NCI-H460 (cell line): ENCODE measurements at places on chromosomes 1 and 21.

- DNase-seq: no peak
Measured at GRCh38 chr1:245411245-245412036, 256.7 kb downstream of the KIF26B start.

GRCh38 chr1:37596182-37596667 is 488 bp upstream of the GNL2 start:
- DNase-seq: no peak

GRCh38 chr1:186611156-186611555 is 69.1 kb downstream of the PTGS2 start:
- no peak for DNase-seq

DNA sequence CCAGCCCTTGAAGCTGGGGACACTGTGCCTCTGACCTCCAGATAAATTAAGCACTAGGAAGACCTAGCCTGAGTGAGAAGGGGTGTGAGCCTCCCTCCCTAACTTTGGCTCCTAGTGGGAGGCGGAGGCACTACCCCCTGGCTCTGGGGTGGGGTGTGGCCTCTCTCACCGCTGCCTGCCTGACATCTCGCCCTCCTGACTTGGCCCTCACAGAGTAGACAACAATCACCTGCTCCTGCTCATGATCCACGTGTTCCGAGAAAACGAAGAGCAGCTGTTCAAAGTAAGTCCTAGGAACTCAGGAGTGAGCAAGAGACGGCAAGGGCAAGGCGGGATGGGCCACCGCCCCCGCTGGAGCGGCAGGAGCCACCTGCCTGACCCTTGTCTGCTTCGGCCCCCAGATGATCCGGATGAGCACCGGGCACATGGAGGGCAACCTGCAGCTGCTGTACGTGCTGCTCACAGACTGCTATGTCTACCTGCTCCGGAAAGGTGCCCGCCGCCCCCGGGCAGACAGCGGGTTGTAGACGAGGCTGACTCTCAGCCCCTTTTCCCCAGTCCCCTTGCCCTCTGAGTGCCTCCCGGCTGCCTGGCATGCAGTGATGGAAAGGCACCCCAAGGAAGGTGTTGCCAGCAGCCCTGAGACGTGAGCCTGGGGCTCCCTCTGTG is 8.1 kb upstream of the SLC25A34 start:
- DNase-seq: no peak

GRCh38 chr1:107414550-107414949 is 273.7 kb downstream of the NTNG1 start:
- no peak for DNase-seq

DNA sequence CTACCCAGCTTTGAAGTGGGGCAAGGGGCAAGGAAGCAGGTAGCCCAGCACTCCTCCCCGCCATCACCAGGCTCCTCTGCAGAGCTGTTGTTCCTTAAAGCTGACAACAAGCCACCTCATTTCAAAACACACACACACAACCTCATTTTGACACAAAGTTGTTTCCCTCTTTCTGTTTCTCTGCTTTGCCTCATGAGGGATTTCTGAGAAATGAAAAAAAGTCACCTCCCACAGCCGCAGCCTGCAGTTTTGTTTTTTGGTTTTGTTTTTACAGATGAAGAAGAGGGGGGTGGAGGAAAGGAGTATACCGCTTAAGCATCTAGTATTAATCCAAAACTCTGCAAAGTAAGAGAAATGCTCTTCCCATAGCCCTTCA is 12.1 kb downstream of the MCL1 start:
- DNase-seq: no peak

GRCh38 chr1:77281491-77282186 is at the start of gene AK5:
AK5 (plus strand) TSS chr1:77282019; CDS start chr1:77282314, 295 bp downstream.
- no peak for DNase-seq

DNA sequence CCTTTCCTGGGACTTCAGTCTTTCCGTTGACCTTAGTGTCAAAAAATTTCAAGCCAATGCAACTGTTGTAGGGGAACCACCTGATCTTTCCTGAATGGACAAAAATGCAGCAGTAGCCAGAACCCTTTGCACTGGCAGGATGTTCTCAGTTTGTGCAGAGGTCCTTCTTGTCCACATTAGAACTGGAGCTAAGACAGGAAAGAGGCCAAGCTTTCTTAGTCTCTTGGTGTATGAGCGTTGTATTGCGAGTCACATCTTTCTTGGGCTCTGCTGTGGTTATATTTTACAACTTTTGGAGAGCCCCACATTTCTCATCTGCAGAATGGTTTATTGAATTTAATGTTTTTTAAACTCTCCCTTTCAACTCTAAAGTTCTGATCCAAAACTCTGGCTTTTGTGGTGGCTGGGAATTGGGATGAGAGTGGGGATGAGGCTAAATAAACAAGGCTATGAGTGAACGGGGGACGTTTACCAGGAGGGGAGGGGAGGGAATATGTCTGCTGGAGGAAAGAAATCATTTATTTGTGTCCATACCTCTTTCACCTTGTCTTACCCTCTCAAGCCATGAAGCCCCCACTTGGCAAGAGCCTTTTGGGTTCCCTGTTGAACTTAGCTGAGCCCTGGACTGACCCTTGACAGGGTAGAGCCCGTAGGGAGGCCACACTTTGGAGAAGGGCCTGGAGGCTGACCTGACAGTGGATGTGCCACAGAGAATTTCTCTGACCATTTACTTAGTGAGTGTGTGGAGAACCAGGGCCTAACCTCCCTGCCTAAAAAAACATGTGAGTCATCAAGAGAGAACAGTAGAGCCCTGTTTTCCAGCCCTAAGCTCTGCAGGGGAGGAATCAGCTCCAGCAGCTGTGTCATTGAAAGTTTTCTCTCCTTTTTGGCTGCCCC is 586 bp downstream of the CHI3L2 start:
- peak; percentile 59 for DNase-seq

GRCh38 chr1:70893381-70893780 is 154.2 kb downstream of the PTGER3 start:
- no peak for DNase-seq

GRCh38 chr1:213274140-213274539 is 223.1 kb downstream of the RPS6KC1 start:
- no peak for DNase-seq

GRCh38 chr1:153928245-153928644 is 5.5 kb upstream of the GATAD2B start:
- DNase-seq: no peak

GRCh38 chr1:20037877-20038276 is 32.1 kb upstream of the PLA2G5 start:
- DNase-seq: no peak

- no peak for DNase-seq
Measured at GRCh38 chr21:34182436-34182835, 109.1 kb downstream of the MRPS6 start.

- DNase-seq: no peak
Measured at GRCh38 chr1:7371926-7372325, 399.2 kb upstream of the VAMP3 start.

- DNase-seq: no peak
Measured at GRCh38 chr1:180935326-180936109, 22.8 kb downstream of the KIAA1614 start.

DNA sequence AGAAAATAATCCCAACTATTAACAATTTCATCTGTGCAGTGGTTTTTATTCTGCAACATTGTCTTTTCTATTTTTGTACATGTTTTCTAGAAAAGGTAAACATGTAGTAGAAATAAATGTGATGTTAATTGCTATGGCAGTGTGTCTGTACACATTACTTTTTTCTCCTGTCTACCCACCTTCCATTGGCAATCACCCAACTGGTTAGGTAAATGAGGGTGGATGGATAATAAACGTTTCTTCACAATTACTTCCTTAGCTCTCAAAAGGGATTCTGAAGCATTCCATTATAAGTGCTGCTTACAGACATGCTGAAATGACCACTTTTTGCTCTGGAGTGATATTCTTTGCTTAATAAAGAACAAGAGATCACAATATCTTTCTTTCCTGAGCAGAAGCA is 61.4 kb downstream of the MAGI3 start:
- no peak for DNase-seq

- no peak for DNase-seq
Measured at GRCh38 chr1:214383381-214384372, 102.7 kb downstream of the SMYD2 start.

DNA sequence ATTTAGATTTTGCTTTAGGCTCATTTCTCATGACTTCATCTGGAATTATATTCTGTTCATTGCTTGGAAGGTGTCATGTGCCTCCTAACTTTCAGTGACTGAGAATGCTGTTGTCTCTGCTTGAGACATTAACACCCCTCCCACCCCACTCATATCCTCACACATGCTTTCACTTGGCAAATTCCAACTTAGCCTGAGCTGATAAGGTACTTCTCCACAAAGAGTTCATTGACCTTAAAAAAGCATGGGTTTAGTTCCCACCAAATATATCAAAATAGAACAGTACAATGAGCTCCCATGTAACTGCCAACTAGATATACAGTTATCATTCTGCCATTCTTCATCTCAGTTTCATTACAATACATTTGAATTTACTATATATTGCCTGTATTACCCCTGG is 576.5 kb upstream of the ADGRL2 start:
- no peak for DNase-seq

GRCh38 chr1:155833665-155834295 is 23.2 kb downstream of the GON4L start:
- no peak for DNase-seq

GRCh38 chr1:10692401-10693021 is 103.9 kb downstream of the CASZ1 start:
- no peak for DNase-seq

GRCh38 chr1:98792123-98792522 is 130.6 kb downstream of the SNX7 start:
- DNase-seq: no peak

GRCh38 chr1:193222056-193222615 is 35.7 kb upstream of the B3GALT2 start:
- no peak for DNase-seq

- DNase-seq: no peak
Measured at GRCh38 chr1:82227306-82228095, 426.8 kb downstream of the ADGRL2 start.

GRCh38 chr1:31745096-31745945 is 18.8 kb downstream of the ADGRB2 start:
- peak; percentile 41 for DNase-seq

GRCh38 chr1:28244549-28245251 is 8.8 kb downstream of the ATP5IF1 start:
- DNase-seq: no peak

DNA sequence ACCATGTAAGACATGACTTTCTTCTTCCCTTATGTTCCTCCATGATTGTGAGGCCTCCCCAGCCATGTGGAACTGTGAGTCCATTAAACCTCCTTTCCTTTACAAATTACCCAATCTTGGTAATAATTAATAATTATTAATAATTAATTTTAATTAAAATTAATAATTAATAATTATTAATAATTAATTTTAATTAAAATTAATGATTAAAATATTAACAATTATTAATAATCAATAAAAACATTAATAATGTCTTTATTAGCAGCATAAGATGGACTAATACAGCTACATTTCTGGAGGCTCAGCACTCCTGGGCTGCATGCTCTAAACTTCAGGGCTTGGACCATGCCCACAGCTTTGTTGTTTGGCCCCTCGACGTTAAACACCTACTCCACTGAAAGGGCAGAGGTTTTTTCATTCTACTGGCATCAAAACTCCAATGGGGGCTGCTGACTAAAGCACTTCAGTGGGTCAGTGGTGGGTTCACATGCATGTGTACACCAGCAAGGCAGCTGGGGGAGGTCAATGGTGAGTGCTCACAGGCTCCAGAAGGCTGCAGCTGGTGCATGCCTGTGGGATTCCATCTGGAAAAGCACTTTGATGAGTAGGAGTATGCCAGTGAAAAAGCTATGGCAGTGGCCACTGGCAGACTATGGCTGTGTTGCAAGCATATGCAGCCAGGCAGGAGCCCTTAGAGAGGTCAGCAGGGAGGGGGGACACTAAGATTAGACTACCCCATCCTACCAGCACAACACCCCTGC is 561.3 kb downstream of the NCAM2 start:
- no peak for DNase-seq

- DNase-seq: no peak
Measured at GRCh38 chr21:33075128-33075527, 5.2 kb downstream of the OLIG1 start.

DNA sequence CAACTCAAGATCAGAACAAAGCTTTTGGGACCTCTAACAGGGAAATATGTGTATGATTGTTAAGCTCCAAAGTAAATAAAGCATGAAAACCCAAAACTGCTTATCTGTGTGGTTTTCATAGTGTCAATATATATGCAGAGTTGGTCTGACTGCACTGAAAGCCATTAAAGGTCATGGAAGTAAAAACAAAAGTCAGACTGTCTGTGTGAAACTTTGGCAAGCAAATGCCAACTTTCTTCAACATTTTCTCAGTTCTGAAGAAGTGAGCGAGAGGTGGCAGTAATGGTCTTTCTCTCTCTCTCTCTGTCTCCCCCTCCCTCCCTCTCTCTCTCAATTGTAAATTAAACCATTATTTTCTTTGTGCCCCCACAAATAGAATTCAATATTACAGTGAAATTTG is 100.1 kb upstream of the S1PR1 start:
- no peak for DNase-seq

DNA sequence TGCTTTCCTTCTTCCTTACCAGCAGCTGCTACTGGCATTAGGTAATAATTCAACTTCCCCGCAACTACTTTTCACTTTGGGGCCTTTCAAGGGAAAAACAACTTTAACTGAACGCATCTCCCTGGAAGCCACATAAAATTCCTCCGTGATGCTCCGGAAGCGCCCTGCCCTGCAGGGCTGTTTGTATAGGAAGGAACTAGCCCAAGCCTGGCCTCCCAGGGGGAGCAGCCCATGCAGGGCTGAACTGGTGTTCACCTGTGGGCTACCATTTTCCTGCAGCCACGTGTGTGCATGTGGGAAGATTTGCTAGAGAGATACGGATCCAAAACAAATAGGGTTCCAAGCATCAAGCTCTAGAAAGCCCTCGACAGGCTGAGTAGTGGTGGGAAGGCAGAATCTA is 14.4 kb downstream of the CLDN14 start:
- no peak for DNase-seq

DNA sequence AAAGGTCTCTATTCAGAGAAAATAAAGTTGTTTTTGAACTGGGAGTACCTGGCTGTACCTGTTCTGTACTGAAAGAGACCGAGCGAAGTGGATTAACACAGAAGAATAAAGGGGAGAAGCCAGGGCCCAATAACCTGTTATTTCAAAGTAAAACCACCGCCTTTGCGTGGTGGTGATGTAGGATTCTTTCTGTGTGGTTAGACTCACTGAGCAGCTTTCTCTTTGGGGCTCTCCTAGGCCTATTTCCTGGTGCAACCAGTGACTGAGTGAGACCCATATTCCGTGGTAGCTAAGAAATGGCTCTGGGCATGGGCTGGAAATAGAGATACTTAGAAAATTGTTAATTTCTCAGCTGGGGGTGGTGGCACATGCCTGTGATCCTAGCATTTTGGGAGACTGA is 99.9 kb downstream of the XCL2 start:
- DNase-seq: no peak
